ENCODE measurements at places on chromosomes 11 and 22.

DNA sequence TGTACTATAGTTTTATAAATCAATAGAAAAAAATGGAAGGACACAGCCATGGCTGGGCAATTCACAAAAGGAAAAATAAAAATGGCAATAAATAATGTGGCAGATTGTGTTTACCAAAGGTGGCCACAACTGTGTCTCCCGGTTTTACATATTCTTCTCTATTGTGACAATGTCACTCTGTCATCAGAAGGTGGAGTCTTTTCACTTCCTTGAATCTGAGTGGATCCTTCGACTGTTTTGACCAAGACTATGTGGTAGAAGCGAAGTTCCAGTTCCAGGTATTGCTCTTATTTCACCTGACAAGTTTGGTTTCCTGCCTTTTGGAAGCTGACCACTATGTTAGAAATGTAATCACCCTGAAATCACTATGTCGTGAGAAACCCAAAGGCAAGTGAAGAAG is 31.0 kb upstream of the HSD17B12 start:
- DNase-seq: no peak

- DNase-seq: no peak
Observed at GRCh38 chr22:44954149-44954548, 55.7 kb downstream of the PHF21B start.

- no peak for DNase-seq
Observed at GRCh38 chr11:103453126-103453525, 343.9 kb downstream of the DYNC2H1 start.

DNA sequence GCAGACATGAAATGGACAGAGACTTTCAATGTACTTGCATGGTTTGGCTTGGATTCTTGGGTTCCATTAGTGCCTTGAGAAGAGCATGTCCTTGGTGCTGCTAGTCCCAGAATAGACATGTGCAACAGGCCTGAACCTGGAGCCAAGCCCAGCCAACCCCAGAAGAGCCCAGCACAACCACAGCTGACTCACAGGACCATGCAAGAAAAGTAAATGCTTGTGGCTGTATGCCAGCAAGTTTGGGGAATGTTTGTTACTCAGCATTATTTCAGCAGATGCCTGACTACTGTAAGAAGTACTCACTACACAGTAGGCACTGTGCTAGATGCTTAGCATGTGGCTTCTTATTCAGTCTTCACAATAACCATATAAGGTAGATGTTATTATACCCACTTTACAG is 39.2 kb upstream of the HMGXB4 start:
- DNase-seq: no peak

Measured in activated CD8-positive, alpha-beta memory T cell treated with anti-CD3 and anti-CD28 coated beads for 1 hour (primary cell).